ENCODE measurements at places on chromosomes 12 and 14.

DNA sequence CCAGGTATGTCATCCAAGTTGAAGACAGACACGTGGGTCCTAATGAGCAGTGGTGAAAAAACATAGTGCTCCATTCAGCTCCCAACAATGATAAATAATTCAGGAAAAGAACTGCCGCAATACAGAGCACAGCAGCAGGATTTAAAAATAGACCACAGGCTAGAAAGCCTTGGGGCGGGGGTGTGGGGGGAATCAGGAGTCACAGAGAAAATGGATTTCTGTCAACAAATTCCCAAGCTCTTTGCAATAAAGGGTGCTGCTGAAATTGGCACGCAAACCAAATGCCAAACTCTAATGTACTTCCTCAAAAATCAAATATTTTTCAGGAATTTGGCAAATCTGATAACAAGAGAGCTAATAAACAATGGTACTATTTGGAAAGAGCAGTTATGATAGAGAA is 58.6 kb downstream of the R3HDM2 start:
- no peak for DNase-seq

DNA sequence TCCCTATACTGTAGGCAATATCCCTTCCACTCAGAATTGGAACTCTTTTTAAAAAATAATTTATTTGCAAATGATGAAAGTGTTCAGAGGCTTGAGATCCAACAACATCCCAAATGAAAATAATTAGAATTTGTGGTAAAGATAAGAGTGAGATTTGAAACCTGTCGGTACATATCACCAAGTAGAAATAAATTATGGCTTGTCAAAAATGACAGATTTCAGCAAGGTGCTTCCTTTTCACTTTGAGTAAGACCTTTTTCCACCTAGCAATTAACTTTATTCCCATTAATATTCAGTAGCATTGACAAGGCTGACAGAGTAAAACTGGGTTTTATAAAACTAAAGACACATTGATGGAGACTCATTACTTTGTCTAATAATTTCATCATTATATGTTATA is 107.7 kb upstream of the PRKD1 start:
- no peak for DNase-seq

DNA sequence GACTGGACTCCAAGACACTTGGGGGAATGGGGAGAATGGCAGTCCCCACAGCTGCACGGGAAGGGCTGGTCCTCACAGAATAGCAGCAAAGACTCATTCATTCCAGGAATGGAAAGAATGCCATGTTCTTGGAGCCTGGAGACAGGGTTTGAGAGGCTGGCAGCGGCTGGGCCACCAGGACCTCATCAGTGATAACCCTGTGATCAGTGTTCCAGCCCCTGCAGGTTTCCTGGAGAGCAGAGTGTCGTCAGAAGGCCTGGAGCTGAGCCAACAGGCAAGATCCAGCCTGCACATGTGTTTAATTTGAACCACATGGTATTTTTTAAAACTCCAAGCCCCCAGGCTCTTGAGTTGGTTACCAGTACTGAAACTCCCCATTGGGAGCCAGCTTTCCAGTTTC is 11.3 kb downstream of the BDKRB1 start:
- no peak for DNase-seq

GRCh38 chr12:118571730-118572129 is 195.4 kb downstream of the SUDS3 start:
- no peak for DNase-seq

DNA sequence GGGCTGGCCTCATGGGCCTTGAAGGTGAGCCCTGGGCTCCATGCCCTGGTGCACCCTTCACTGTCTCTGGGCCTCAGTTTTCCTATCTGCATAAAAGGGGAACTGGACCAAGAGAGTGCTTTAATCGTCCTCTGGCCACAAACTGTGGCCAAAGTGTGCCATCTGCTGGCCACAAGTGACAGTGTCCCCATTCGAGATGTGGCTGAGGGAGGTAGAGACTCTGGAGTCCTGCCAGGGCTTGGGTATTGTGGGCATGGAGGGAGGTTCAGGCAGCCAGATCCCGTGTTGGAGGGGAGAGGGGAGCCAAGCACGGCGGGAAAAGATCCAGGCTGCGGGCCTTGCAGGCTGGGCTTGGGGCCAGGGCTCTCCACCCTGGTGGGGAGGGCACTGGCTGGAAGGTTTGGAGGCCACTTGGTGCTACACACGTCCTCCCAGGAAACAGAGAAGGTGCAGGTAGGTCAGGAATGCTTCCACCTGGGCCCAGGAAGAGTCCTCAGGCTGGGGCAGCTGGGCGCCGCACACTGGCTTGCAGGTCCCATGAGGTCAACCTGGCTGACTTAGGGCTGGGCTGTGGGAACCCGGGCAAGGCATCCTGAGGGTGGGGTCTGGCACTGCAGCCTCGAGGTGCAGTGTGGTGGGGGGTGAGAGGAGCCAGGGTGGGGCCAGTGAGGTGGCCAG is 7.3 kb upstream of the KIF26A start:
- DNase-seq, result peak; percentile 24

DNA sequence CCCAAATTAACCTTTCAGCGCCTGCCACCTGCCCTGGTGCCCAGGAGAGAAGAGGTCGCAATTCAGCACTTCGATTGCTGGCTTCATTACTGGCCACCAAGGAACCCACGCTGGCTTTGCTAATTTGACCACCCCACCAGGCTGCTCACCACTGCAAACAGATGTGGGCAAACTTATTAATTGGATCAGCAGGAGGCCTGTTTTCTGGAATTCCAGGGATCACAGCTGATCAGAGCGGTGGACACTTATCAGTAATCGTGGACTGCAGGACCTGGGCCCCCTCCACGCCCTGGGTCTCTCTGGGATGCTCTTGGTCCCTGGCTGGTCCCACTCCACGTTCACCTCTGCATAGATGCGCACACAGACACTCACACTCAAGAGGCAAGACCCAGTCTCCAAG is 27.8 kb downstream of the BEGAIN start:
- no peak for DNase-seq

GRCh38 chr12:95601091-95601961 is 50.0 kb upstream of the USP44 start:
- no peak for DNase-seq

- DNase-seq, result no peak
Observed at GRCh38 chr12:510071-510825, 50.5 kb downstream of the B4GALNT3 start.

- DNase-seq, result no peak
Observed at GRCh38 chr14:51880835-51881580, 20.6 kb downstream of the GNG2 start.

- DNase-seq, result no peak
Observed at GRCh38 chr12:122862872-122863701, 27.8 kb downstream of the HIP1R start.

- DNase-seq, result no peak
Observed at GRCh38 chr14:104450811-104451401, 128.7 kb upstream of the C14orf180 start.

DNA sequence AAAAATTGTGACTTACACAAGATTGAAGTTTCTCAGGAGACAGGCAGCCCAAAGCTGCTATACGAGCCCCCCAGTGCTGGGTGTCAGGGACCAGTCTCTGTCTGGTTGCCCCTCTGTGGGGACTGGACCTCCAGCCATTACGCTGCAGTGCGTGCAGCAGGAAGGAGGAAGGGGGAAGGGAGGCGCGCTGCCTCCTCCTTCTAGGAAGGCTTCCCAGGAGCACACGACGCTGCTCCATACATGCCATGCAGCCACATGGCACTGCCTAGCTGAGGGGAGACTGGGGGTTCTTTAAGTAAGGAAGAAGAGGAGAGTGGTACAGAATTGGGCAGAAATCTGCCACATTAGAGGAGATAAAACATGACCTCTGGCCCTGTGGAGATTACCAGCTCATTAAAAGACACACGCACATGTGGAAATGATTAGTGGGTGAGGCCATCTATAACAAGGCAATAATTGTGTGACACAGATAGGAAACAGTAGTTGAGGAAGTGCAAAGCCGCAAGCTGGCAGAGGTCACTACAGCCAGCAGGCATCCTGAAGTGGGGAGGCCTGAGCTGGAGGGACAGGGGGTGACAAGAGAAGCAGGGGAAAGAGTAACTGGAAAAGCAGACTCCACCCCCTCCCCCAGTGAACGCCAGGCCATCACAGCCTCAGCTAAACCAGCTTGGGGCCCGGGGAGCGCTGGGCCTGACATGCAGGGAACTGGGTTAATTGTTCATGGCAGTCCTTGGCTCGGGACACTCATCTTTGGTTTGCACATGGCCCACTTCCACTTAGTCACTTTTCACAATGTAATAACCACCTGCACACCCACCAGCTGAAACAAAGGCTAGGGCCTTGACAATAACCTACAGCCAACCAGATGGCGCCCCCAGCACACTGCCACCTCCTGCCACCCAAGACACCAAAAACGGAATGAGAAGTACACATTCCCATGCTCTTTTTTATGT is 39.6 kb downstream of the CCDC88C start:
- peak; percentile 65 for DNase-seq

DNA sequence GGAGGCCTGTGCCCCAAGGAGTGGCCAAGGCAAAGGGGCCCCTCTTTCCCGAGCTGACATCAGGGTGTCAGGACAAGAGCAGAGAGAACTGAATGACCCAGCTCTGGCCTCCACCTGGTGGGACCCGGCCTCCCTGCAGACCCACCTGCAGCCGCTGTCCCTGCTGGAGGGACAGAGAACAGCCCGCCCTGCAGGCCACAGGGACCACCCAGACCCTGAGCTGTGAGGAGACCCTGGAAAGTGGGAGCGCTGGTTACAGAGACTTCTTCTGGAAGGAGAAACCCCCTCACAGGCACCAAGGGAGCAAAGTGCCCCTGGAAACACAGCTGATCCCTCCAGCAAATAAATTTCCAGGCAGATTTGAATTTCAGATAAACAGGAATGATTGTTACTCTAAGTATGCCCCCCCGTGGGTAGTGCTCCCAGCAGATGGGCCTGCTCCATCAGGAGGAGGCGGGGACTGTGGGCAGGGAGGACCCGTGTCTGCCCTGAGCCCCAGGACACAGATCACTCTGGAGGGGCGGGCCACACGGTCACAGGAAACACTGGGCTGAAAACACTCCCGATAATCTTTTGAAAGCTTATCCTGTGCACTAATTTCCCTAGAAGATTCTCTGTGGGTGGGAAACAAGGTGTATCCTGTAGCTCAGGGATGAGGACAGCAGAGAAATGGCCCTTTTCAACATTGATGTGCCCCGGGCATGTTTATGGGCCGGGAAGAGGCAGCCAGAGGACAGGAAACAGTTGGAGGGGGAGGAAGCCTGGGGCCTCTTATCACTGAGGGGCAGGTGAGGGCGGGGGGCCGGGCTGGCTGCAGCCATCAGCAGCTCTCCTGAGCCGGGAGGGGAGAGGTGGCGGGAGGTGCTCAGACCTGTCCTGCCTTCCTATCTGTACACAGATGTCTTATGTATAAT is 276.0 kb downstream of the ADGRD1 start:
- no peak for DNase-seq

GRCh38 chr14:63726499-63726898 is 1.4 kb downstream of the SGPP1 start:
- DNase-seq, result no peak

DNA sequence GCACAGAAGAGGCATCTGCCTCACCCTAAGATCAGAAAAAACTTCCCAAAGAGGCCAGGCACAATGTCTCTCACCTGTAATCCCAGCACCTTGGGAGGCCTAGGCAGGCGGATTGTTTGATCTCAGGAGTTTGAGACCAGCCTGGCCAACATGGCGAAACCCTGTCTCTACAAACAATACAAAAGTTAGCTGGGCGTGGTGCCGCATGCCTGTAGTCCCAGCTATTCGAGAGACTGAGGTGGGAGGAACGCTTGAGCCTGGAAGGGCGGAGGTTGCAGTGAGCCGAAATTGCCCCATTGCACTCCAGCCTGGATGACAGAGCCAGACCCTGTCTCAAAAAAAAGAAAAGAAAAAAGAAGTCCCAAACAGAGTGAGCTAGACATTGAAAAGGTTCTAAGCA is 4.5 kb downstream of the ZBTB1 start:
- DNase-seq, result no peak

GRCh38 chr12:49208676-49209075 is 19.8 kb upstream of the TUBA1A start:
- no peak for DNase-seq

- no peak for DNase-seq
Observed at GRCh38 chr12:46892887-46893286, 67.1 kb upstream of the SLC38A4 start.

DNA sequence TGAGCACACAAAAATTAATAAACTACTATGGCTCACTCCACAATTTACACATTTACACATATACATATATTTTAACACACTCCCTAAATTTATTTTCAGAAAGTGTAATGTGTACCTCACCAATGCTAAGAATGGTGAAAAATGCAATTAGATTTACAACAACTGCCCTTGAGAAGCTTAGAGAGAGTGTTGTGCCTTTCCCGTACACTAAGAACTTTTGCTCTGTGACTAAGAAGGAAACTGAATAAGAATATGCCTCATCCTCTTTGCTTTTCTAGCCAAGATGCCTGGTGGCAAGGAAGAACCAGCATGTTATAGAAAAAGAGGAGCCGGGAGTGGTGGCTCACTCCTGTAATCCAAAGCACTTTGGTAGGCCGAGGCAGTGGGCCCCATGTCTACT is 62.3 kb downstream of the SINHCAF start:
- DNase-seq, result no peak

DNA sequence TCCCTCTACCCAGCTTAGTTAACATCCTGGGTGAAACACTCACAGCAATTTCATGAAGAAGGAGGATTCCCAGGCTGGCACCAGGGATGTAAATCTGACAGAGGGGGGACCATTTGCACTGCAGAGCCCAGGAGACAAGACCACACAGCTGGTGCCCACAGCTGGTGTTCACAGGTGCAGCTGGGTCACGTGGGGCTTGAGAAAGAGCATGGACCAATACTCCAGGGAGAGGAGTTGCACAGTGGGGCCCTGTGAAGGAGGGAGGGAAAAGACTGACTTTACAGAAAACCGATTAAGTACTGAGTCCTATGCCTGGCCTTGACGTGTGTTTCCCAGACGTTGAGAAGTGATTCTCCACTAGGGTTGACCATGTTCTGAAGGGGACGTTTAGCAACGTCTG is 1316.7 kb upstream of the TMEM132C start:
- no peak for DNase-seq

GRCh38 chr14:89279649-89280232 is 137.3 kb downstream of the FOXN3 start:
- DNase-seq, result no peak

DNA sequence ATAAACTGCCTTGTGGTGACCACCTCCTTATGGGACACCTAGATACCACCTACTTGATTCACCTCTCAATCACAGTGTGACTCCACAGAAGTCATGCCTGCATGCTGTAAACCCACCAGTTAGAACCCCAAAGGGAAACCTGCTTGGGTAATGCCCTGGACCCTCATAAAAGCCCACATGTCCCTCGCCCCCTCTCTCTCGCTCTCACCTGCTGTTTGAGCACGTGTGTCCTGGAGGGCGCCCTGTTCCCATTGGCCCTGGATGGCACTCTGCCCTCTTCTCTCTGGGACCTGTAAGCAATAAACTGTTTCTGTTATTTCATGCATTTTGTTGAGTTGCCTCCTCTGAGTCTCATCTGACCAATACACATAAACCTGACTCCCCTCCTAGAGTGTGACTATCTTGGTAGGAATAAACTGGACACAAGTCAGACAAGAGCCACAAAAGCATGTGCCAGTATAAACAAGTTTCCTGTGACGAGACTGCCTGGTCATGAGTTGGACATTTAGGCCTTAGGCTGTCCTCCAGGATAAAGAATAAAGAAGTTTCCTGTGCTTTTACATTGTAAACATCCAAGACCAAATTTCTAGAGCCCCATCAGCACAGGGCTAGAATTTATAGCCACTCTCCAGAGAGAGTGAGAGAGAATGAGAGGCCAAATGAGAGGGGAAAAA is 8.6 kb downstream of the IFI27L2 start:
- DNase-seq, result no peak
